H9 (cell line): ENCODE measurements at places on chromosomes 3 and 15. TPM values are rescaled to one million over a fixed set of nuclear protein-coding genes. Genes with fewer than 3 reads are reported as not detected.

MUC4 gene
- total RNA-seq: 0.70 and 1.2 TPM in 2 replicates

- no peaks in the 10 kb centered on the region for H3K27me3 ChIP-seq
- peaks cover 20% of the 10 kb centered on the region for H3K36me3 ChIP-seq
- DNase-seq: no peak
- no peak overlapping the region for H3K4me3 ChIP-seq
- peak overlapping the region; percentile 57 for H3K27ac ChIP-seq
- peaks cover 7% of the 10 kb centered on the region; the same call in 1 of the 2 replicates for H3K4me1 ChIP-seq
These were observed 120.5 kb upstream of the CGNL1 start for GRCh38 chr15:57255751-57256341.

DNA sequence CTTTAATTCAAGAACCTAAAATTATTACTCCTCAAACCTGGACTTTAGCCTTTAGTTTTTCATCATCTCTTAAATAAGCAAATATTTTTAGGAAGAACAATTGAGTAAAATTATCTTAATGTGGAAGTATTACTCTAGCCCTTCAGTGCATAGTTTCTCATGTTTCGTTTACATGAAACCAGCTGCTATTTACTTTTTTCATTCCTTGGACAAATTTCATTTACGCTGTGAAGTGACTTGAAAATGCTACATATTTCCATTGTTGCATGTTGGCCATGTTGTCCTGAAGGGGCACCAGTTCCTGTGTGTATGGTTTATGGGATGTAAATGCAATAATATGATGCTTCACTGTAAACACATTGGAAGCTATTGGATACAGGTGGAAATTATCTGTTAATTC, 49.9 kb downstream of the SLC25A26 start:
- no peaks in the 10 kb centered on the region for H3K27me3 ChIP-seq
- H3K4me1 ChIP-seq: no peaks in the 10 kb centered on the region
- no peak for DNase-seq
- H3K4me3 ChIP-seq: no peak overlapping the region
- H3K27ac ChIP-seq: no peak overlapping the region

GRCh38 chr3:171410186-171410585, 50.0 kb downstream of the TNIK start:
- H3K36me3 ChIP-seq: peaks cover 4% of the 10 kb centered on the region; the same call in 2 of the 3 replicates
- no peak overlapping the region for H3K4me3 ChIP-seq
- DNase-seq: no peak
- H3K27ac ChIP-seq: no peak overlapping the region

DNA sequence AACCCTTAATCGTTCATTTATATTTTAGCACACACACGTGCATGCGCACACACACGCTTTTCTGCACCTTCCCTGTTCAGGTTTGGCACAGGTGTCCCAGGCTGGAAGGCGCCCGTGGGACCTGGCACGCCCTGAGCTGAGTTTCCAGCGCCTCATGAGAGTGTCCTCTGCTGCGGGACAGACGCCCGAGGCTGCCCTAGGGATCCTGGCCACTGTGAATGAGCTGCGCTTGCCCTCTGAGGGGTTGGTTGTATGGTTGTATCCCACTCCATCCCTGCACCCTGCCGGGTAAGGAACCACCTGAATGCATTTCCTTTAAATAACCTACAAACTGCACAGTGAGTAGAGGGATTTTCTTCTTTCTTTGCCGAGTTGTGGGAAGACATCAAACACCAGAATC, 12.2 kb upstream of the MEX3B start:
- no peak for DNase-seq
- H3K4me1 ChIP-seq: peaks cover 17% of the 10 kb centered on the region
- no peak overlapping the region for H3K27ac ChIP-seq
- H3K4me3 ChIP-seq: peak overlapping the region; percentile 84
- peaks cover 10% of the 10 kb centered on the region; the same call in 1 of the 2 replicates for H3K27me3 ChIP-seq

GRCh38 chr3:13332158-13332557, 88.0 kb downstream of the NUP210 start:
- no peaks in the 10 kb centered on the region for H3K27me3 ChIP-seq
- H3K27ac ChIP-seq: no peak overlapping the region
- H3K4me3 ChIP-seq: no peak overlapping the region
- peaks cover 63% of the 10 kb centered on the region for H3K36me3 ChIP-seq

NUSAP1 gene
- total RNA-seq: 157 and 158 TPM in 2 replicates

GRCh38 chr3:177512945-177513814, 315.9 kb upstream of the TBL1XR1 start:
- DNase-seq: no peak
- H3K4me1 ChIP-seq: no peaks in the 10 kb centered on the region; the same call in 1 of the 2 replicates
- no peak overlapping the region for H3K4me3 ChIP-seq
- H3K27me3 ChIP-seq: no peaks in the 10 kb centered on the region
- no peaks in the 10 kb centered on the region for H3K36me3 ChIP-seq
- no peak overlapping the region for H3K27ac ChIP-seq

GOLGA8R gene
- 0.20 and 0.26 TPM in 2 replicates for total RNA-seq
